ENCODE measurements at places on chromosomes 1 and 21.

GRCh38 chr1:31584869-31585735 is 8.8 kb downstream of the TINAGL1 start:
- no peak for DNase-seq

- DNase-seq: no peak
Measured at GRCh38 chr1:220028346-220028895, 17.9 kb downstream of the EPRS1 start.

- no peak for DNase-seq
Measured at GRCh38 chr1:205921570-205921909, 21.7 kb downstream of the SLC26A9 start.

DNA sequence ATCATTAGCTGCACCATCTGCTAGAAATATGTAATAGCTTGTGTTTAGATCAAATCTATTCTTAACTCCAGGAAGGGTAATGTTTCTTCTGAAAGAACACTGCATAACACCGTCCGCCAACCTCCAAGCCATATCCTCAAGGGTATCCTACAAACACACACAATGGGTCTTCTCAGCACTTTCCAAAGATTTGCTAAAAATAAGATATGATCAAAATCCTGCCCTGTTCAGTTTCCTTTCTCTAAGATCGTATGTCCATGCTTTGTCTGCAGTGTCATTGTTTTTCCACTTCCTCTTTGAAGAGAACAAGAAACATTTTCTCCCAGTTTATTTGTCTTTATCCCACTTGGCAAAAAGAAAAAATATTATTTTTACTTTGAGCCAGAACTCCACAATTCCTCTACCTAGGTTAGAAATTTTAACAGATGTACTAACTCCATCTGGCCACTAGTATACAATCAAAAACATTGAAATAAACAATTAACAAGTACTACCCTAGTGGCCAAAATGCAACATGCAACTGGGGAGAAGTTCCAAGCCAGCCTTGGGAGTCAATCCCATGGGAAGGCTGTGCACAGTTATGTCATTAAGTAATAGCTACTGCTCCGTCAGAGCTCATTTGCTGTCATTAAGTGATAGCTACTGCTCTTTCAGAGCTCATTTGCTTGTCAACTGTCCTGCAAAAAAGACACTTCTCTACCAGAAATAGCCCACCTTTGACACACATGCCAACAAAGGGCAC is 37.8 kb downstream of the FRRS1 start:
- DNase-seq: no peak

DNA sequence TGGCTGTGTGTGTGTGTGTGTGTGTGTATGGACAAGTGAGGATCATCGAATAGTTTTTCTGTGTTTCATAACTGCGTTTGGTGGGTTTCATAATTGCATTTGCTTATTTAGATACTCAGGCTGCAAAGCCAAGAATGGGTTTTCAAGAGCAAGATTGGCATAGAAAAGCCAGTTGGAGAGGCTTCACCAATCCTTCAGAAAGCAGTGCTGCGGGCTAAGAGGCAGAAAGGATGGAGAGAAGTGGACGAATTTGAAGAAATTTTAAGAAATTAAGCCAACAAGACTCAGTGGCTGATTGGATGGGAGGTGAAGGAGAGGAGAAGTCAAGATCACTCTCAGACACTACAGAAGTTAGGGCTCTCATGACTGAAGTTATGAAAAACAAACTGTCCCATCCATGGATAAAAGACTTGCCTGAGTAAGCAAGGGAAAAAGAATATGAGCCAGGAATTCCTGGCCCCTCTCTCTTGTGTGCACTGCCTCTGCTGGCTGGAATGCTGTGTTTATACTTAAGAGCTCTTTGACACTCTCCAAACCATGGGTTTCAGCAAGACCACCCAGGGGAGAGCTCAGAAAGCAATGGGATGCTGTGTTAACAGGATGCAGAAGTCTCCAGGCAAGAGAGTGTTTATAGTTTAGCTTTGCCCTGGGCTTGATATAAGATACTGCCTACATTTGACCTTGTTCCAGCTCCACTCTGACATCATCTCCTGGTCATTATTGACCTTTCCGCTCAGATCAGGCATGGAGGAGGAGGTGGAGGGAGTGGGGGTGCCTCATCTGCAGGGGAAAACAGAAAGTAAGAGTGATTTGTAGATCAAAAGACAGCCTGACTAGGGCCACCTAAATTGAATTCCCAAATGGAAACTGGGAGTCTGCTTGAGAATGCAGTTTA is 232.0 kb upstream of the PLXNA2 start:
- DNase-seq: no peak

DNA sequence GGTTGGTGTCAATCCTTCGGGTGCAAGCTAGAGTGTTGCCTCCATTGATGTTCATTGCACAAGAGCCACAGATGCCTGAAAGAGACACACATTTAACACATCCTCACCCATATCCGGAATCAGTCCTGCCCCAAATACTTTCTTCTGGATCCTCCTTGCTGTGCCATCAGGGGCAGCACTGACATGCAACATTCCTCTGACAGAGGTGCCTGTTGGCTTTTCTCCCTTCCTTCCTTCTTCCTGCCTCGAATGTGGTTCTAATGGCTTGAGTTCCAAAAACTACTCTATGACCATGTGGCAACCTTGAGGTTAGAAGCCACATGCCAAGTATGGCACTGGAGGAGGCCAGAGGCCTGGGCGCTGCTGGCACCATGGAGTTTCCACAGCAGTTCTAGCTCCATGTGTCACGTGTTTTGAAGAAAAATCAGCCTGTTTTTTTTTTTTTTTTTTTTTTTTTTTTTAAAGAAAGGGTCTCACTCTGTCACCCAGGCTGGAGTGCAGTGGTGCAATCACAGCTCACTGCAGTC is 17.0 kb upstream of the ATP13A2 start:
- DNase-seq: no peak

DNA sequence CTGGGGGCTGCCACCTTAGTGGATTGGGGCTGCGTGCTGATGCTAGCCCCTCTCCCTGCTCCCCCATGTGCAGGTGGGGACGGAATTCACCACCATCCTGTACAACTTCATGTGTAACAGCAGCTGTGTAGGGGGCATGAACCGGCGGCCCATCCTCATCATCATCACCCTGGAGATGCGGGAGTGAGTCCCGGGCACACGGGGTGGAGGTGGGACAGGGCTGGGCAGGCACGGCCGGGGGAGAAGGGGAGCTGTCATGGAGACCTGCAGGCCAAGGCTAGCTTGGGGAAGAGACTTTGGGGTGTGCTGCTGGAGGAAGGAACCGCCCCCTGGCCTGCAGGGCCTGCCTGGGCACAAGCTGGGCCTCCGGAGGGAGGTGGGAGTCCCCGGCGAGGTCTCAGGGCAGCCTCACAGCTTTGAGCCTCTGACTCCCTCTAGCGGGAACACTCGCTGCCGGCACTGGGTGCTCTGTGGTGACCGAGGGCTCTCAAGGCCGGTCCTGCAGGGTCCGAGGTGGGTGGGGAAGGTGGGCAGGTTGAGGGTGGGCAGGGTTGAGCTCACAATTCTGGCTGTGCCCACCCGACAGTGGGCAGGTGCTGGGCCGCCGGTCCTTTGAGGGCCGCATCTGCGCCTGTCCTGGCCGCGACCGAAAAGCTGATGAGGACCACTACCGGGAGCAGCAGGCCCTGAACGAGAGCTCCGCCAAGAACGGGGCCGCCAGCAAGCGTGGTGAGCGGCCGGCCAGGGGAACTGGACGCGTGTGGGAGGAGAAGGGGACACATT is 25.0 kb upstream of the CCDC27 start:
- no peak for DNase-seq

- no peak for DNase-seq
Measured at GRCh38 chr1:225461533-225462428, 33.9 kb upstream of the LBR start.

- no peak for DNase-seq
Measured at GRCh38 chr1:111998332-111998731, 8.9 kb upstream of the KCND3 start.

DNA sequence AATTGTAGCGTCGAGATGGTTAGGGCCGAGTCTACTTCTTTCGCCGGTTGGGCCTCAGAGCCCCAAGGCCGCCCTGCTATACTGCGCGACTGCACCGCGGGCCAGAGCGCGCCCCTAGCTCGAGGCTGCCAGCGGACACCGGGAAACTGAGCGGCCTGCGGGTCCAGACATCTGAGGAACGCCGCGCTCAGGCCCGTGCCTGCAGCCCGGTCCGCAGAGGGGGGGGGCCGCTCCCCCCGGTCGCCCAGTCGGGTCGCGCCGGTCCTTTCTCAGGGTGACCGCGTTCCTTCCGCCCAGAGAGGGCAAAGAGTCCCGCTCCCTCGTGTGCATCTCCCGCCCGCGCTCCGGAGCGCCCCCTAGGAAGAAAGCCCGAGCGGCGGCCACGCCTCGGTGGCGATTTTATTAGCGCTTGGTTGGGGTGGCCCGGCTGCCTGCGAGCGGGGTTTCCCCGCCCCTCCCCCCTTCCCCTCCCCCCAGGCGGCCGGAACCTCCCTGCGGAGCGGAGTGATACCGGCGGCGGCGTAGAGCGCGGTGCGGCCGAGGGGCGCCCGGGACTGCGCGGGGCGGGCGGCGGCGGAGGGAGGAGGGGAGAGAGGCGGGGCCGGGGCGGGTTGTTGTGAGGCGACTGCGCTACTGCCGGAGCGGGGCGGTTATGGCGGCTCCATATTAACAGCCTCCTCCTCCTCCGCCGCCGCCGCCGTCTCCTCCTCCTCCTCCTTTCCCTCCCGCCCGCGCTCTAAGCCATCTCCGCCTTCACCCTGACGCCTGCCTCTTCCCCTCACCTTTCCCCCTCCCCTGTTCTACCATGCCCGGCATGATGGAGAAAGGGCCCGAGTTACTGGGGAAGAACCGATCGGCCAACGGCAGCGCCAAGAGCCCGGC is at the start of gene RCOR3:
RCOR3 (plus strand) TSS at position 611 of the 882 bp plus-strand sequence; CDS start at position 806, 195 bp downstream.
- peak; percentile 97 for DNase-seq

DNA sequence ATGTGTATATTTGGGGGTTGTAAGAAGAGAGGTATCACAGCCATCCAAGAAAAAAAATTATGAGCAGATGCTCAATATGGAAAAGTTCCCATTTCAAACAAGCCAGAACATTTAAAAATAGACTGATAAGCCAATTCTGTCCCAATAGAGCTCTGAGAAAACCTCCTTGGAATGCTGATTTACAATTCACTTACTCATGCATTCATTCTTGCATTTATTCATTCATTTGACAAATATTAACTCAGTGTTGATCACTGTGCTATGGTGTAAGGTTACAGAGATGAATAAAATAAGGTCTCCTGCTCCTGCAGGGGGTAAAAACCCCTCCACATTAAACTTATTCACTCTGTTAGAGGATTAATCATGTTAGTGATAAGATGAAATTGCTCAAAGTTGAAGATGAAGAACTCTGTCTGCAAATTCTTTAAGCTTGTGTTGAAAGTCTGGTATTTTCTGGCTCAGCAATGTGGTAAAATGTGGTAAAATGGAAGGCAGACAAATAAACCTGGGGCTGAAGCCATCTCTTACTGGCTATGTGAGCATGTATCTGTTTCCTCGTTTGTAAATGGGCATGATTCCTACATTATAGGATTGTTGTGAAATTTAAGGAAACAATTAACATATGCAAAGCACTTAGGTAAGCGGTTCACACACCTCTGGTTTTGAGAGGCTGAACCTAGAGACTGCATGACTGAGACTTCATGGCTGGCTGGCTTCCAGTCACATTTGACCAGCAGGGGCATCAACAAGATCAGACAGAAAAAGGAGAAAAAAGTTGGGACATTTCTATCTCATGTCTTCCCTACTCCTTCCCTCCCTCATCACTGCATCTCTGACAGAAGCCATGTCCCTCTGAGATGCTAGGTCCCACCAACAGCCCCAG is 45.0 kb upstream of the DAB1 start:
- no peak for DNase-seq

- DNase-seq: no peak
Measured at GRCh38 chr21:32140604-32141317, 138.1 kb downstream of the MIS18A start.

- DNase-seq: no peak
Measured at GRCh38 chr1:25003457-25004190, 73.5 kb upstream of the RUNX3 start.

DNA sequence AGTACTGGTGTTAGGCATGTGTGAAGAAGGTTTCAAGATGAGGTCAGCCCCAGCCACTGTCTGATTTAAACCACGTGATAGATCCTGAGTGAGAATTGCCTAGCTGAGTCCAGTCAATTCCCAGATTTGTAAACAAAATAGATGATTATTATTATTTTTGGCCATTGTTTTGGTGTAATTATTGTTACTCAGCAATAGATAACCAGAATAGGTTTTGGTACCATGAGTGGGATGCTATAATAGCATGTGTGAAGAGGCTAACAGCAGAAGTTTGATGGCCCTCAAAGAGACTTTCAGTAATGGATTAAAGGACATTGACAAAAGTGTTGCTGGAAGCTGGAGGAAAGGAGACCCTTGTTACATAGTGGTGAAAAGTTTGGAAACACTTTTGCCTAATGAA is 214.8 kb downstream of the BACH1 start:
- DNase-seq: no peak

GRCh38 chr1:165411396-165411795 is 33.5 kb downstream of the RXRG start:
- no peak for DNase-seq

DNA sequence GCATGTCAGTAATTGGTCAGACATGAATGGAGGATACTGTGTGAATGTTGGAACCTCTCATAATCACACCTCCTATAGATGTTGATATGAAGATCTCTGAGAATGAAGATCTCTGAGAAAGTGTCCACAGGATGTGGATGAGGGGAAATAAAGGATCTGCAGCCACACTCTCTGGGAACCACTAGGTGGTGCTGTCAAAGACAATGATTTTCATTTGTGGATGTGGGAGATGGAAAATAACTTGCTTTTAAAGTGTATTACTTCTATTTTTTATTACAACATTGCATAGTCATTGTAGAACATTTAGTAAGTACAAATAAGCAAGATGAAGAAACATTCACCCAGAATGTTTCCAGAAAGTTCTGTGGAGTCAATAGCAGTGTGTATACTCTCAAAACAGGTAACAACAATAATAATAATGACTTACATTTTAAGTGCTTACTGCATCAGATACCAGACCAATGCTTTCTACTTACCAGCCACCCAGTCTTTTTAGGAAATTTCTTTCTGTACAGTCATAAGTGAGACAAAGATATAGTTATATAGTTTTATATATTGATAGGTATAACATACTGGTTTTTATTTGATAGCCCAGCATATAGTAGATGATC is 128.2 kb downstream of the ATG4C start:
- peak; percentile 10 for DNase-seq

- peak; percentile 56 for DNase-seq
Measured at GRCh38 chr21:45292399-45293219, 4.9 kb upstream of the POFUT2 start.

- no peak for DNase-seq
Measured at GRCh38 chr1:184945678-184946412, 28.5 kb downstream of the NIBAN1 start.

GRCh38 chr1:6332821-6333220 is 60.7 kb downstream of the ACOT7 start:
- DNase-seq: no peak
